ENCODE measurements at places on chromosomes 16 and 17.

DNA sequence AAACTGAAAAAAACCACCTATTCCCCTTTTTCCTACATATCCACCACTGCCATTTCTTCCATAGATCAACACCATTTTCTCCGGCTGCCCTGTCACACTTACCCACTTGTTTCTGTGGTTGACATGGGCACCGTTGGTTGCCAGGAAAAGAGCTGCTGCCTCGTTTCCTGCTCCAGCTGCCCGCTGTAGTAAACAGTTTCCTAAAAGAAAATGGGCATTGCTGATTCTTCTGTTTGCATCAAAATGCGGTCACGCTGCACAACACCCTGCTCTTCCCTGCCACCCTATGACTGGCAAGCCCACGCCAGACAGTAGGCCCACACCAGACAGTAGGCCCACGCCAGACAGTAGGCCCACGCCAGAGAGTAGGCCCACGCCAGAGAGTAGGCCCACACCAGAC lies 46.3 kb downstream of the CYB5D2 start:
- DNase-seq = no peak

DNA sequence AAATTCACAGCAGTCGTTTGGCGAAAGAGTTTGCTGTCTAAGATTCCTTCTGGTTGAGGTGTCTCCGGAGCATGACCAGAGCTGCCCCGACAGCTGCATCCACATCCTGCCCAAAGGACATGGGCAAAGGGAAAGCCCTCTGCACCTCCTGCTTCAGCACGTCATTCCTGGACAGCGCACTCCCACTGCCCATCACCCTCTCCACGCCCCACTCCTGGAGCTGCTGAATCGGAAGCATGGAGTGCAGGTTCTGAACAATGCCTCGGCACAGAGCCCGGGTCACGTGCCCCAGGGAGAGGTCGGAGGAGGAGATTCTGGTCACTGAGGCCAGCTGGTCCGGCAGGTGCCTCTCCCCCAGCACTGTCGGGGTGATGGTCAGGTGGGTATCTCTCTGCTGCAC lies 1.3 kb upstream of the TRPV1 start:
- no peak for DNase-seq

- no peak for DNase-seq
These were observed 59.3 kb upstream of the CDH11 start for GRCh38 chr16:65181071-65181561.

GRCh38 chr17:50534222-50534978 lies 1.9 kb downstream of the EPN3 start:
- DNase-seq = no peak

- peak; percentile 84 for DNase-seq
These were observed 344.6 kb downstream of the SOX9 start for GRCh38 chr17:72465191-72466024.

DNA sequence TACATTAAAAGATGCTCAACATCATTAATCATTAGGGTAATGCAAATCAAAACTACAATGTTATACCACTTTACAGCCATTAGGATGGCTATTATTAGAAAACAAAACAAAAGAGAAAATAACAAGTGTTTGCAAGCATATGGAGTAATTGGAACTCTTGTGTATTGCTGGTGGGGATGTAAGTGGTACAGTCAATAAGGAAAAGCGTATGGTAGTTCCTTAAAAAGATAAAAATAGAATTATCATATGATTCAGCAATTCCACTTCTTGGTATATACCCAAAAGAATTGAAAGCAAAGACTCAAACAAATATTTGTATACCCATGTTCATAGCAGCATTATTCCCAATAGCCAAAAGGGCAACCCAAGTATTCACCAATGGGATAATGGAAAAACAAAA lies 1.4 kb upstream of the CAPNS2 start:
- DNase-seq = no peak

DNA sequence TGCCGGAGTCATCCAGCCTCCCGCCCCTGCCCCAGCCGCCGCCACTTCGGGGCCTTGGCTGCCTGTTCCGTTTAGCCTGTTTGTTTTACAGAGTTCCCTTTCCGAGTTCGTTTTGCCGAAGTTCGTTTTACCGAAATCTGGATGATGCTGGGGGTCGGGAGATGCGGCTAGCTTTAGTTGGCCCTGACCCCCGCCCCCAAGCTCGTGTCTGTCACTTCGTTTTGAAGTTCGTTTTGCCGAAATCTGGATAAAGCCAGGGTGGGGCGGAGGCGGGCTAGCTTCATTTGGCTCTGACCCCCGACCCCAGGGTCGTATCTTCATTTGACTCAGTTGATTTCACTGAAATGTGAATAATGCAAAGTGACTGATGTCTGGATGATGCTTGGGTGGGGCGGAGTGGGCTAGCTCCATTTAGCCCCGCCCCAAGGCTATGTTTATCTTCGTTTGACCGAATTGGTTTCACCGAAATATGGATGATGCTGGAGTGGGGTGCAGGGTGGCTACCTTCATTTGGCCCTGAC lies 591 bp downstream of the PSMD7 start:
- no peak for DNase-seq

DNA sequence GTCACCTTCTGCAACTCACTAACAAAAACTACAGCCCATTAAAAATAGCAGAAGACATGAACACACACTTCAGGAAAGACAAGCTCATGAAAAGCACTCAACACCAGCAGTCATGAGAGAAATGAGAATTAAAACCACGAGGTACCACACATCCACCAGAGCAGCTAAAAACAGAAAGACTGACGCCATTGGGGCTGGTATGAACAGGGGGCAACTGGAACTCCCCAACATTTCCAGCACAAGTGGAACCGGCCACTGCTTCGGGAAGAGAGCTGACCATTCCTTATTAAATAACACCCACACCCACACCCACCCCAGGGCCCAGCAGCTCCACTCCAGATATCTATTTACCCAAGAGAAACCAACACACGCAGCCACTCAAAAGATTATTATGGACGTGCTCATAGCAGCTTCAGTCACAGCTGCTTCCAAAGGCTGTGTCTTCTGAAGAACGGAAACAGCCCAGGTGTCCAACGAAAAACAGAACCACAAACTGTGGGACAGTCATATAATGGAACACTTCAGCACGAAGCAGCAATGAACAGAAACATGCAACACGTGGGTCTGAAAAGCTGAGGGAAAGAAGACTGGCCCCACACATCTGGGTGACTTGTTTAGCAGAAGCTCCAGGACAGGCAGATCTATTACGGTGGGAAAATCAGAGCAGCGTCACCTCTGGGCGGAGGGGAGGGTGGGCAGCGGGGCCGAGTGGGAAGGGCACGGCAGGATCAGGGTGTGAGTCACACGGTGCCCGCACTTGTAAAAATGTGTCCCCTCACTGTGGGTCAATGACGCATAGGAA lies 41.1 kb downstream of the KLHDC4 start:
- no peak for DNase-seq

DNA sequence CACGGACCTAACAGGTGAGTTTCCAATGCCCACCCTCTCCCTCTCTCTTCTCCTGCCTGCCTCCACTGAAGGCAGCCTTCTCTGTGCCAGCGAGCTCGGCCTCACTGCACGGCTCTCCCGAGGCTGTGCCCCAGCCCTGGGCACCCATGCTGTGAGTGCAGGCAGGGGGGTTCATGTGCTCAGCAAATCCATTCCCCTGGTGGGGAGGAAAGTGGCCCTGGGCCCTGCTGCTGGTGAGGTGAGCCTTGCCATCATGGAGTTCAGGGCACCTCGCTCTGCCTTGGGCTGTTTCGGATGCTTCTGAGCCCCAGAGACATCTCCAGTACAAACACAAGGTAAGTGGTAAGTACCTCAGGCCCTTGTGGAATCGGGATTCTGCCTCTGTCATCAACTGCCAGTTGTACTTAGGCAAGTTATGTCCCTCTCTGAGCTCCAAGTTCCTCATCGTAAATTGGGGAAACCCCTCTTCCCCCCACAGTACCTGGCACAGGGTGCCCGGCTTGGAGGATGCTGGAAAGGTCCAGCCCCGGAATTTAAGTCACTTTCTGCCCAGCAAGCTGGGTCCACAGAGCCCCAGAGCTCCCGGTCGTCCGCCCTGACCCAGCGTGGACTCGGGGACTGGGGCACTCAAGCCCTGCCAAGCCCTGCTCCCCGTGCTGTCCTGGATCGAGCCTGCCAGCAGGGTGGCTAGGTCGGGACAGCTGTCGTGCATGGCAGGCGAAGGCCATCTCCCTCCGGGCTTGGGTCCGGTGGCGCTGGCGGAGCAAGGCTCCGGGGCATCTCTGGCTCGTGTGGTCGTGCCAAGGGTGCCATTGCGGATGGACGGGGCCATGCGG lies 684 bp upstream of the NUDT16L1 start:
- no peak for DNase-seq

GRCh38 chr17:6153375-6153774 lies 83.2 kb downstream of the WSCD1 start:
- no peak for DNase-seq

DNA sequence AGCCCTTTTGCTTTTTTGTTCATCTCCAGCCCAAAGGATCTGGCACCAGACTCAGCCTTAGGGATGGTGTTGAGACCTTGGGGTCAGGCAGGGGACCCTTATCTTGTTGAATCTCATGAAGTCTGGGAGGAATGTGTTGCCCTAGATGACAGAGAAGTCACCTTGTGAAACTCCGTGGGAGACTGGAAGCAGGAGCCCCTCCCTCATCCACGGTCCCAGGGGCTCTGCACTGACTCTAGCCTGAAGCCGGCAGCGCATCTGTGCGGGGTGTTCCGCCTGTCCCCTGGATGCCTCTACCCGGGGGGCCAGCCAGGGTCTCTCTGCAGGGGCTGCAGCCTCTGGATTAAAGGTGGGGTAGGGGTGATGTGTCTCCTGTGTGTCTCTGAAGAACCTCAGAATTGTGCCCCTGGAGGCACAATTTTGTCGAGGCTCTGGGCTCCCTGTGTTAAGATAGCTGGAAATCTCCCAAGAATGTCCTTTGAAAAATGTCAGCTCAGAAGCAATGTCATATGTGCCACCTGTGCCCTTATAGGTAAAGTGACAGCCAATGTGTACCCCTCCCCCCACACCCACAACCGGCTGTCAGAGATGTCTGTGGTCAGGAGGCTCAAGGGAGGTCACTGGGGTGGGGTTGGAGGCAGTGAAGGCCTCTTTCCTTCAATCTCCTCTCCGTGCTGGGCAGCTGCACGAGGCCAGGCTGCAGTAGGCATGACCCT lies 32.1 kb upstream of the CDC42EP4 start:
- no peak for DNase-seq

GRCh38 chr17:17313350-17313991 lies 10.3 kb downstream of the NT5M start:
- DNase-seq = no peak

GRCh38 chr17:68314916-68315535 lies 23.7 kb downstream of the ARSG start:
- DNase-seq = no peak

GRCh38 chr16:934178-934577 lies 36.6 kb downstream of the LMF1 start:
- DNase-seq = no peak

- no peak for DNase-seq
These were observed 13.4 kb downstream of the MYO1D start for GRCh38 chr17:32863559-32863958.

- DNase-seq = no peak
These were observed 251.4 kb downstream of the FTO start for GRCh38 chr16:53955221-53955875.

DNA sequence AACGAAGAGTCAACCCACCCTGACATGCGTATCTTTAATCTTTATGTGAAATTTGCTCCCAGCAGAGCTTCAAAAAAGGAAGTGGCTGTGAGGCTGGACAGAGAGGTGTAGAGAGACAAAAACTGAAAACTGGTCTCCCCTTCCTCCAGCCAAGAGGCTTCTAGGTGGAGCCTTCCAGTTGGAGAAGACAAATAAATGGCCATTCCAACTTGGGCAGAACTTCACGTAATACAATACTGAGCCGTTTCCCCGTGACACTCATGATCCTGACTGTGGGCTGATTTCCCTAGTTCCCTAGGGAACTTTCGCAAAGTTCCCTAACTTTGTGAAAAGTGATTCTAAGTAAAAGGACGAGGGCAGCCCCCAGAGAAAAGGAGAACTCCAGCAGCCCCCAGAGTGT lies 78.8 kb downstream of the ZFHX3 start:
- no peak for DNase-seq

- peak; percentile 84 for DNase-seq
These were observed 14.4 kb downstream of the SNN start for GRCh38 chr16:11682655-11683096.

- no peak for DNase-seq
These were observed 821 bp downstream of the SOCS7 start for GRCh38 chr17:38352245-38353085.

GRCh38 chr17:57481910-57482391 lies 225.6 kb downstream of the MSI2 start:
- peak; percentile 92 for DNase-seq

GRCh38 chr17:62761884-62762283 lies 46.2 kb downstream of the MARCHF10 start:
- no peak for DNase-seq

- no peak for DNase-seq
These were observed 518.5 kb upstream of the EEF2KMT start for GRCh38 chr16:5615868-5616642.

- no peak for DNase-seq
These were observed 107.8 kb upstream of the SEC14L1 start for GRCh38 chr17:77032929-77033328.

DNA sequence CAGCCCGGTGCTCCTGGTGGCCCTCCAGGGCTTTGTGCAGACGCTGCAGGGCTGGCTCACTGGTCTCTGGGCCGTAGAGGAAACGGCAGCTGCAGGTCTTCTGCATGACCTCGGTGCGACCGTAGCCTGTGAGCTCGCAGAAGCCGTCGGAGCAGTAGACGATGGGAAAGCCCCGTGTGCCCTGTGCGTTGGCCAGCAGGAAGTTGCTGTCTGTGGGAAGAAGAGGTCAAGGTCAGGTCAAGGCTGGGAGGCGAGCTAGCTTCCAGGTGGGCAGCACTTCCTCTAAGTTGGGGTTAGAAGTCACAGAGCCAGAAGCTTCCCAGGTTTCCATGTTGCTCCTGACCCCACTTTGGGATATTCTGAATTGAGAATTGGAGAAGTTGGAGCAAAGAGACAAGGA lies 2.1 kb downstream of the KCNH4 start:
- no peak for DNase-seq

DNA sequence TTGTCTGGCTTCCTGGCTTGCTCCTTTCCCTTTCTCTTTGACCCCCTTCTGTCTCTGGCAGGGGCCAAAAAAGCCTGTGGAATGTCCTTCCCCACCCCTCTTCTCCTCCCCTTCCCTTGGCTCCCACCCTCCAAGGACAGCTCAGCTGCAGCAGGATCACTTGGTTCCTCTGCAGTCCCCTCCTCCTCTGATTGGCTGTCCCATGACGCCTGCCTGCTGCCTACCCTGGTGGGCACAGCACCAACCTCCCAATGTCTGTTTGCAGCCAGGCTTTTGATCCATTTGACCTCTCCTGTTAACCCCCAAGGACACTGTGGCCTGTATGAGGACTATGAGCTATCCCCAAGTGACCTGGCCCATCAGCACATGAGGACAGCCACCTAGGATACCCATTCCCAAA lies 14.8 kb upstream of the MTMR4 start:
- DNase-seq = no peak
